Central memory CD4-positive, alpha-beta T cell (primary cell): ENCODE measurements at places on chromosomes 3 and 15.

DNA sequence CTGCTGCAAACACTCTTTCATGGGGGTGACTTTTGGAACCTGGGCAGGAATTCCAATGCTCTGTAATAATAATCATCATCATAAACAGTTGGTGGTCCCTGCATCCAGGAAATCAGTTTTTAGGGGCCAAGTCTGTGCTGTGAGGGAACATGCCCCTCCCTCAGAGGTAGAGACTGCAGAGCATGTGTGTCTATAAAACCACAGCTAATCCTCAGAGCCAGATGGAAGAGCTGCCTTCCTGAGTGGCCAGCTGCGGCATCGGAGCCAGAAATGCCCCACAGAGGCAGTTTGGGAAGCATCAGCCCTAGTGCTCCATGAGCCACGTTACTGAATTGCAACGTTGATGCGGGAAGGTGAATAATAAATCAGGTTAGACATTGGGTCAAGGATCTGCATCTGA, 12.9 kb upstream of the TPM1 start:
- no peak for DNase-seq

DNA sequence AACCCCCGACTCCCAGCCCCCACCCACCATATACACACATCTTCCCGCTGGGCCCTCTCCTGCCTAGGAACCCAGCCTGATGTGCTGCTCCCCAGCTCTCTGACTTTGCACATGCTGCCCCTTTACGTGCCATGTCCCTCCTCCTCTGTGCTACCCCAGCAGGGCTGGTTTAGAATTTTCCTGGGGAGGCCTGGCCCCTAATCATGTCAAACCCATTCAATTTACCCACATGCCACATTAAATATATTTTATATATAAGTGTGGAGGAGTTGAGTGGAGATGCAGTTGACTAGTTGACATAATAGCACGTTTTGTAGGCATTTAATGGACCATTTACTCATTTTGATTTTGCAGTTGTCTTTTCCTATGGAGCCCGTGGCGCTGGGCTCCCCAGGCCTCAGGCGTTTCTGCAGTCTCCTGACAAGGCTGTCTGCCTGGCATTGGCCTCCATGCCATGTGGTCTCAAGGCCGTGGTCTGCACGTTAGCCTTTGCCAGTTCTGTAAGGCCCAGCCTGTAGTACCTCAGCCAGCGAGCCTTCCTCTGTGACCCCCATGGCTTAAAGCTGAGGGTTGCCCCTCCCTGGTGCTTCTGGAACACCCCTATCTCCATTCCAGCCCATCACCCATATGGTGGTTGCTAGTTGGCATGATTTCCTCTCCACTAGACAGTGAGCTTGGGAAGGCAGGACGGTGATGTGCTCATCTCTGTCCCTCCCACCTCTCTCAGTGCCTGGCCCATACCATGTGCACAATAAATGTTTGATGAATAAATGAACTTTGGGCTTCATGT, 155.8 kb downstream of the TLE3 start:
- no peak for DNase-seq

DNA sequence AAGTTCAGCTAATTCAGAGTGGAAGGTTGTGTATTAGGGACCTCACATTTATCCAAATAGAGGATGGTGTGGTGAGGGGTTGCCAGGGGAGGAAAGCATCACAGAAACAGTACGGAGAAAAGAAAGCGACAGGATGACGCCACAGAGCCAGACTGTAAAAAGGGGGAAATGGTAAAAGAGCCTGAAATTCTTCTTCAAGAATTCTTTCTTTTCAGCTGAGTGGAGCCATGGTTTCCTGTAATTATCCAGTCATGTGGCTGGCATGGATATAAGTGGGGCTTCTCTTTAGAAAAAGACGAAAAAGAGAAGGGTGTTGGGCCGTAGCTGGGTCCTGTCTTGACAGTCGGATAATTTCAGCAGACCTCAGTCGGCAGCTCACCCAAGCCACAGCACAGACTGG, 24.5 kb upstream of the PSMD6 start:
- no peak for DNase-seq

DNA sequence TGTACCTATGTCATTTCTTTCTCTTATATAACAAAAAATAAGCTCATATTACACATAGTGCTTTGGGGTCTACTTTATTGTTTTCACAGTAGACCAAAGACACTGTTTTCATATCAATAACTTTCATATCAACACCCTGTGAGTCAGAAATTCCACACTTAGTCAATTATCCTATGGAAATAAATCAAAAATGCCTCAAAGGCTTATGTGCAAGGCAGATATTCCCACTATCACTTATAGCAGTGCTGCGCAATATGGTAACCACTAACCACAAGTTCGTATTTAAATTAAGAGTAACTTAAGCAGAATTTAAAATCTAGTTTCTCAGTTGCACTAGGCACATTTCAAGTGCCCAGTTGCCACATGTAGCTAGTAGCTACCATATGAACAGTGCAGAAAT, 15.9 kb downstream of the SCG3 start:
- DNase-seq, result no peak

DNA sequence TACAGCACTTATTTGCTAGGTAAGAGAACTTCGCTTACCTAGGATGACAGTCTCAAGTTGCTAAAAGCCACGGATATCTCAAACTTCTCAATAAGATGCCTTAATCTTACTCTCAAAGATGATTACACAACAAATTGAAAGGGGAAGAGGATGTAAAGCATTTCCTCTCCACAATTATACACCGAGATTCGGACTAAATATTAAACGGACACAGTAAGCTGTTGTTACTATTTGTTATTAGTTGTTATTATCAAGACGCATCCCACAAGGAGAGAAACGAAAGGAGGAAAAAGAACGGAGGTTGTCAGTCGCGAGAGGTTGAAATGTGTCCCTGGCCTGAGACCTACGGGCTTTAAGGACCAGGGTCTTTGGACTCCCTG, 660 bp downstream of the ZNF106 start:
- peak; percentile 5 for DNase-seq

GRCh38 chr15:38225381-38225780, 27.3 kb upstream of the SPRED1 start:
- DNase-seq, result no peak

DNA sequence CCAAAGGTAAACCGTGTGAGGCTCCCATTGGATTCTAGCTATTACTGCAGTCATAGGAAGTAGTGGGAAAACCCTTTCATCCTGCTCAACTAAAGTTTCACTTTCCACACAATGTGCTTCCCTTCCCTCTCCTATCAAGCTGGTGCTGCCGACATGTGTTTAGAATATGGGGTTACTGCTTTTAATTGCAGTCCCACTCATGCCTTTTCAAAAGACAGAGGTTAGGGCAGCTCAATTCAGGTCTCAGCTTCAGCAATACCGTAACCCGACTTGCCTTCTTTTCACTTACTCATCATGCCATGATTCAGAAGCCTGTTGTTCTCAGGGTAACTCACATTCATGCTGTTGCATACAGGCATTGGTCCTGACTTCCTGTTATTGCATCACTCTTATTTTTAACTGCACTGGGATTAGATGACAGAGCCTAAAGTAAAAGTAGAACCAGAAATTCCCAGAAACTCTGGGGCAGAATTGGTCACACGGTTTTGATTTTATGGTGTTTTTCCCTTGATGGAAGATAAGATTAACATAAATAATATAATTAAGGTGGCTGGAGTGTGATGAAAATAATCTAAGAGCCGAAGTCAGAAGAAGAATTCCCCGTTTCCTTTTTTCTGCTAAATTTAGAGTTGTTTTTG, 45.7 kb downstream of the C2CD4B start:
- DNase-seq, result peak; percentile 31
